BE2C (cell line): ENCODE measurements at places on chromosomes 3 and 15.

DNA sequence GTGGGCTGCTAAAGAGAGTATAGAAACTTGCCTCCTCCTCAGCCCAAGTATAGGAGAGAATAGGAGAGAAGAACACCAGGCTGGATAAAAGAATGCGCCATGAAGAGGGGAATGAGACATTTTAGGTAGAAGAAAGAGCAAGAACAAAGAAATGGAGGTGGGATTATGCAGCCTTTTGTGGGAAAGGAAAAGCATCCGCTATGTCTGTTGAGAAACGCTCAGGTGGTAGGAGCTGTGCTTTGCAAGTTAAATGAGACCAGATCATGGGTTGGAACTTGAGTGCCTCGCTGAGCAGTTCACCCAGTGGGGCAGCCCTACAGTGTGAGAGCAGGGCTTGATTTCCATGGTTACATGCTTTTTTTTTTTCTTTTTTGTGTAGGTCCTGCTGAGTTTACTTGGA, 11.5 kb upstream of the RTP1 start:
- no peak for DNase-seq

DNA sequence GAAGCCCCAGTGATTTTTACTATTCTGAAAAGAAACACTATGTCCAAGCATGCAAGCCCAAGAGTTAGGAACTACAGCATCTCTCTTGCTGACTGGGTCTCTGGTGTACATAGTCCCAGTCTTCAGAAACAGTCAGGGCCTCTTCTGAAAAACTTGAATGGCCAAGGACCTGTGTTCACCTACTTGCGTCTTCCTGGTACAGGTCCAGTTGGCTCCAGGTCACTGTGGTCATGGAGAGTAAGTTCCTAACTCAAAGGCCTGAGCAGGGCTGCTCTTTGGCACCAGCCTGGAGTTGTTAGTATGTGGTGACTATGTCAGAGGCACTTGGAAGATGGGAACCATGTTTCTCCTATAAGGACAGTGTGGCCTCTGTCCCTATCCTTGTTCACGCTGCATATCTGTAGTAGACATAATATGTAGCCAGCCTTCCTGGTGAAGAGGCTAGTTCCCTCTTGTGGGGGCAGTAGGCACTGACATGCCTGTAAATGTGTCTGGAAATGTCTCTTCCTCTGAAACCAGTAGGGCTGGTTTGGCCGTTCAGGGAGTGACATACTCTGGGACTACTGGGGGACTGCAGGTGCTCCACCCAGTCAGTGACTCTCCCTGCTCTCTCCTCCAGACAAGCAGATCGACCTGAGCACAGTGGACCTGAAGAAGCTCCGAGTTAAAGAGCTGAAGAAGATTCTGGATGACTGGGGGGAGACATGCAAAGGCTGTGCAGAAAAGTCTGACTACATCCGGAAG, 2.6 kb upstream of the RBM15B start:
- peak; percentile 24 for DNase-seq

- no peak for DNase-seq
These were observed 44.3 kb downstream of the SLCO3A1 start for GRCh38 chr15:91897585-91898372.

DNA sequence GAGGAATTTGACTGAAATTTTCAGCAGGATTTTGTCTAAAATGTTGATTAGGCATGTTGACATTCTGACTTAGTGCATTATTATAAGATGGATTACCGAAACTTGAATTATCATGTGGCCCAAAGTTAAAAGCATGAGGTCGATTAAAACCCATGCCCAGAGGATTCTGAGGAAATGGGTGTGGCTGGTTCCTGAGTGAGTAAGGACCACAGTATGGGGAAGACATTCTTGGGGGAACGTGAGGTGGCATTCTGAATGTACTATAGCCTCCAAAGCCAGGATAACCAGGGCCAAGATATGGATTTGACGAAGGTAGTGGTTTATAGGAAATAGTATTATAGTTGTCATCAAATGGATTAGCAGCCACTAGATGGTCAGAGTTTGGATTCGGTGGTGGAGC, 38.7 kb upstream of the DNAAF4 start:
- no peak for DNase-seq
